ENCODE measurements at places on chromosomes 4 and X.

- no peak for DNase-seq
Observed at GRCh38 chrX:103417370-103417769, 41.0 kb downstream of the BEX3 start.

- no peak for DNase-seq
Observed at GRCh38 chr4:168565130-168565529, 68.3 kb downstream of the PALLD start.

DNA sequence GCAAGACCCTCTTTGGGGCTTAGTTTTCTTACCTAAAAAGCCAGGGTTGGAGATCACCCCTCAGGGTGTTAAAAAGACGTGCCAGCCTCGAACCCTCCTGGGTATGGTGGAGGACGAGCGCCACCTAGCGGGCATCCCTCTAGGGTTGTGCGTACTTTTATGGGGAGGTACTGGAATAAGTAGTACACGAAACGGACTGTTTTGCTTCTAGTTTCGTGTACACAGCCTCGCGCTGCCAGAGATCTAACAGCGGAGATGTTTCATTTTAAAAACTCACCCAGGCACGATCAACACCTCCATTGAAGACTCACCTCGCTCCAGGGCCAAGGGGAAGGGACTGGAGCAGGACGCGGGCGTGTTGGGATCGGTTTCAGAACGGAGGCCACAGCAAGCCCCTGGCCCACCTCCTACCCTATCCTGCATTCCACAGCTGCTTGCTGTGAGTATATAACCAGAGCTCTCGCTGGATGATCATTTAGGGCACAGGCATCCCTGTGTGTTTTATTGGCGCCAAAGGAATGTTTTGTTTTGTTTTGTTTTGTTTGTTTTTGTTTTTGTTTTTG is 4.8 kb upstream of the NKX3-2 start:
- DNase-seq, result peak; percentile 91

DNA sequence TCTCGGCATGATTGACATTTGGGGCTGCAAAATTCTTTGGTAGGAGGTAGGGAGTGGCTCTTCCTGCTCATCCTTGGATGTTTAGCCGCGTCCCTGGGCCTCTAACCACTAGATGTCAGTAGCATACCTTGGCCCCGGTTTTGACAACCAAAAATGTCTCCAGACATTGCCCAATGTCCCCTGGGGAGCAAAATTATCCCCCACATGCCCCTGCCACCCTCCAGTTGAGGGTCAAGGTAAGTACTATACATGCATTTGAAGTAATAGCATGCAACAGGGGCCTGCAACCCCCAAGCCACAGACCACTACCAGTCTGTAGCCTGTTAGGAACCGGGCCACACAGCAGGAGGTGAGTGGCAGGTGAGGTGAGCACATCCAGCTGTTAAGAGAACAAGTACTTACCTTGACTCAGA is 17.6 kb upstream of the KIAA1210 start:
- peak; percentile 31 for DNase-seq

- no peak for DNase-seq
Observed at GRCh38 chr4:113263274-113263673, 213.8 kb downstream of the ANK2 start.

GRCh38 chrX:15903186-15903681 is 48.6 kb upstream of the AP1S2 start:
- peak; percentile 11 for DNase-seq

DNA sequence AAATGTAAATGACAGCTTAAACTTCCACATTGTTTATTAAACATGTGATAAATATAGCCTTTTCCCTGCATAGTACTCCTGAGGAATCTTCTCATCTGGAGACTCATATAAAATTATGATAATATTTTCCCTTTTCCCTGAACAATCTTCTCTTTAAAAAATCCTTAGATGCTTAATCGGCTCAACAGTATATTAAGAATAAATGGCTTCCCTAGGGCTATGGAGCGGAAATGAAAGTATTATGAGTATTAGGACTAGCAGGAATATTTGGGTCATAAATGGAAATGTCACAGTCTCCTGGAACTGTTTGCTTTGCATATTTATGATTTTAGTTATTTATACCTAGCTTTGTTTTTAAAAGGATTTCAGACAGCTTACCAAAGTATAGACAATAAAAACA is 200.7 kb upstream of the PDE5A start:
- DNase-seq, result no peak

DNA sequence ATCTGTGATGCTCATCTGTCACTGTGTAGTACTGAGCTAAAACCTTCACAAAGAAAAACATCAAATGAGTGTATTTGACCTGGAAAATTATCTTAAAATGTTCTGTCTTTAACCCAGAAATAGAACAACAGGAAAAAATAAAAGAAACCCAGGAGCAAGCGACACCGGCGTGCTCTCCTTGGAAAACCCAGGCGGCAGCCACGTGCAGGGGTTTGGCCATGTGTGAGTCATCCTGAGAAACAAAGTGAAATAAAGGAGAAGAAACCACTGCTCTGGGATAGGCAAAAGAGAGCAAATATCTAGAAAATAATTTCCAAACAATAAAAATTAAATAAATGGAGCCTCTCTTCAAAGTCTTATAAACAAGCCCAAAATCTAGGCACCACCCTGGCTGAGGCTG is 20.0 kb upstream of the TMEM128 start:
- no peak for DNase-seq

GRCh38 chr4:113919611-113920010 is 59.8 kb downstream of the ARSJ start:
- no peak for DNase-seq

DNA sequence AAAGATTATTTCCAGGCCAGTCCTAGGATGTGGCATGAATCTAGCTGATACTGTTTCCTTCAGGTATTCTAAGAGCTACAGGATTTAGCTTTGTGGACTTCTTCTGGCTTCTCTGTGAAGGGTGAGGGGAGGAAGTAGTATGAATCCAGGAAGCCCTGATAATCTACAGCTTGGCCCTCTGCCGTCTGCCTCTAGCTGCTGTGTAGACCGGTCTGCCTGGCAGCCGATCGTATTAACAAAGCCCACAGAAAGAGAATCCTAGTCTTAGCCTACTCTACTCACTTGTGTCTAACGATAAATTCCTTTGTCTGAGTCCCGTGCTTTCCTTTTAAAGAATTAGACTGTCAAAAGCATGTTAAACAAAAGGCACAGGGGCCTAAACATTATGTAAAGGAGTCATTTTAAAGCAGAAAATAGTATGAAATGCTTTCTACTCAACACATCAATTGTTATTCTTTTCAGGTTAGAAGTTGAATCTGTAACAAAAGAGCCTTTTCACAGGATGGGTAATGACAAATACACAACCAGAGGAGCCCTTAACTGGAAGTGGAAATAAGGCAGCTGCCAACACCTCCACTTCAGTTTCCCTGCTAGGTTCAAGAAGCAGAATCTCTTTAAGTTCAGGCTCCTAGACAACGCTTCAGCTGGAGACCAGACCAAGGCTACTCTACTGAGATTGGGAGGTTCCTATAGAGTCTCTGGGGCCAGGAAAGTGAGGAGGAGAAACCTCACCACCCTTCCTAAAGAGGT is 48.9 kb upstream of the UCP1 start:
- DNase-seq, result no peak

DNA sequence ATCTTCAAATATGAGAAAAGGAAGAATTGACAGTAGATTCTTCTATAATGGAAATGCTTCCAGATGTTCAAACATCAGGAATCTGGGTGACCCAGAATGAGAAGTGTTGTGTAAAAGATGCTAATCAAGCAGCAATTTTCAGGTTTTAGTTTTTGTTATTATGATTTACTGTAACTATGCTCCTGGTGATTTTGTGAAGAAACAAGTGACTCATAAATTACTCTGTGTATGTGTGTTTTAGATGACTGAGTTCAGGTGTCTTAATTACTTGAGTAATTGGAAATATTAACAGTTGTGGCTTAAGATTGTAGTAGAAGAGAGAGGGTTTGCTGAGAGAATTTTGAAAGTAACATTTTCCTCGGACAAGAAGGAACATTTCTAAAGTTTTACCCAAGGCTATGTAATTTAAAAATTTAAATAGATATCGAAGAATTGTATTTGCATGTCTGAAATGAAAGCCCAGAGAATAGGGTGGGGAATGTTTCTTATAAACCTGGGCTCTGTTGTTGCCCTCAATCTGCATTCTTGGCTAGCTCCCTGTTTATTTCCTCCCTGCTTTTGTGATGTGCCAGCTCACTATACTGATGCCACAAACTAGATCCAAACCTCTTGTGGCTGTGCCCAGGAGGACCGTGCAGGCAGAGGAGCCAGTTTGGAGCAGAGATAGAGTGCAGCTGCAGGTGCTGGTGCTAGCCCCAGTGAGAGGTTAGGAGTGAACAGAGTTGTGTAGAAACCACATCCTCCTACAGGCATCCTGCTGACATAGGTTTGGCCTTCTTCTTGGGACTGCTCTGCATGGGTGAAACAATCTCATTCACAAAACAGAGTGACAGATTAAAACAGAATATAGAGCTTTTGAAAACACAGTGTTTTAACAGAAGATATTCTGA is 25.4 kb upstream of the TNIP3 start:
- no peak for DNase-seq

DNA sequence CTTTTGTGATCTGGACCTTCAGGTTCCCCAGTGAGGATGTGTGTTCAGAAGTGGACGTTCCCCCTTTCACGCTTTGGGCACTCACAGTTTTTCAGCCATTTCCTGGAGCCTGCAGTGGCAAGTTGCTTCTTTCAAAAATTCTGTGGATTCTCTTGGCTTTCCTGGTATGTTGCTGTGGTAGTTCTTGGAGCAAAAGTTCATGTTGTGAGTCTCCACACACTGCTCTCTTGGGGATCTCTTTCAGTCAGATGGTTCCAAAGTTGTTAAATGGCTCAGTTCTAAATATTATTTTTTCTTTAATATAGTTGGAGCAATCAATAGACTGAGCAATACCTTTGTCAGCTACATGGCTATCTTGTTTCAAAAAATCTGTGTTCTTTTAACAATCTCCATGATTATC is 28.5 kb upstream of the BANK1 start:
- DNase-seq, result no peak

GRCh38 chr4:10063544-10064300 is 42.4 kb upstream of the SLC2A9 start:
- peak; percentile 25 for DNase-seq

GRCh38 chr4:75654905-75655304 is 18.3 kb downstream of the G3BP2 start:
- no peak for DNase-seq

DNA sequence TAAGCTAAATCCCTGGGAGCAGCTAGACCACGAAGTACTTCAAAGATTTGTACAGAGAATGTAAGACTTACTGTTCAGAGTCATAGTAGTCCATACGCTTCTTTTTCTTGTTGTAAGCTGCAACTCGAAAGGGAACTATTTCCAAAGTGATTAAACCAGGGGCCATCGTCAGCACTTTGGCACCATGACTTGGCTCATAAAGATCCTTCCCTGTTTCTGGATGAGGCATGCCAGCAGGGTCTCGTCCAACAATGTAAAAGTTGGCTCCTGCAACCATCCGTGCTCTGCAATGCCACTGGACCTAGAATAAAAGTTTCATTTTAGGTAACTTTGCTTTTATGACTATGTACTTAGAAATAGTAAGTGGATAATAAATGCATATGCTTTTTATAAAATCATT is 88.5 kb downstream of the PAPSS1 start:
- no peak for DNase-seq

- DNase-seq, result peak; percentile 8
Observed at GRCh38 chrX:120791013-120791643, 84.5 kb downstream of the CT47B1 start.

- no peak for DNase-seq
Observed at GRCh38 chr4:120354381-120354780, 287.7 kb upstream of the MAD2L1 start.

- no peak for DNase-seq
Observed at GRCh38 chr4:53116954-53117353, 248.9 kb downstream of the SCFD2 start.

DNA sequence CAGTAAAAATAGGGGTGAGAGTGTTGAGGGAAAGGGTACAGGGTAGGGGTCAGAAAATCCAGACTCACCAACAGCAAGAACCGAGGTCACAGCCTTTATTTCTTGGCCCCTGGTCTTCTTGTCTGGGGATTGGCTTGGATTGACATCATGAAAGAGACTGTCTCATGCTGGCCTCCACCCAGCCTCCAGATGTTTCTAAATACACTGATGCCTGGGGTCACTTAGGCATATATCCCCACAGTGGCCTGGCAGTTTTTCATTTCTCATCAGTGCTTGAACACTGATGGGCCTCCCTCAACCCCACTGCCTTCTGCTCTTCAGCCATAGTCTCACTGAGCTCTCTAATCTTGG is 173.9 kb downstream of the RTL9 start:
- no peak for DNase-seq

- DNase-seq, result peak; percentile 24
Observed at GRCh38 chr4:25346913-25347312, 30.1 kb upstream of the ANAPC4 start.

- DNase-seq, result no peak
Observed at GRCh38 chrX:31265383-31265782, 193.5 kb upstream of the FTHL17 start.

DNA sequence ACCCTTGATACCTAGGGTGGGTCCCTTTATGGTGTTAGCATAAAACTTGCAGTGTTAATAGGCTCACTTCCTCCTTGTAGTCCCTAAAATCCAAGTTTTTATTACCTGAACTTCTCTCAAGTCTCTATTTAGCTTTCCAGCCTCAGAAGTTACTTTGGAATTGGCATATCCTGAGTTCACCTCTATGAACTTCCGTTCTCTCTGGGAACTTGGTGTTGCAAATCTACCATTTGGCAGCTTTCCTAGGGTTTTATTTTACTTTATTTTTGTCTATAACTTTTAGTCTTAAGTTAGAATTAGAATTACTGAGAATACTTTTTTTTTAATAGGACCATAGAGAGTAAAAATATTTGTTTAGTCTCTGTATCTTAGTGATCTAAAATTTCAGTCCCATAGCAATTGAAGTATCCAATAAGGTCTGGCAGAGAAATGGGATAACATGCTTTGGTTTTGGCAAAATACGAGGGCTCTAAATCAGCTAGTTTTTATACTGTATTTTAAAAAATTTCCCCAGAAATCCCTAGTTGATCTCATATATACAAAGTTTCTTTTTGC is 30.3 kb upstream of the NAF1 start:
- no peak for DNase-seq

DNA sequence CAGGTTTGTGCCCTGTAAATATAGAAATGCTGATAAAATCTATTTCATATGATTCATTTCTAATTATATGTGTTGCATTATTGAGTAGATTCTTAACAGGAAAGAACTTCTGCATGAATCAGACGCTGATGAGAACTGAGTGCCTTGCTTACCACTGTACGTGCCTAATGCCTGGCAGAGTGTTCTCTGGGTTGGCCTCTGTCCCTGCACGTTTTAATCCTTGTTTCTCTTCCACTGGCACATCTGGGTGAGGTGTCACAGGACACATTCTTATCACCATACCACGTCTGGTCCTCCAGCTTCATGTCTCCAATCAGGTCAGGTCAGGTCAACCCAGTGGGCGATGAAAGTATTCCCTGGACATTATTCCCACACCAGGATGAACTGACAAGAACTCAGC is 53.6 kb downstream of the KLF3 start:
- no peak for DNase-seq

- DNase-seq, result no peak
Observed at GRCh38 chr4:134145369-134145768, 56.2 kb downstream of the PABPC4L start.

DNA sequence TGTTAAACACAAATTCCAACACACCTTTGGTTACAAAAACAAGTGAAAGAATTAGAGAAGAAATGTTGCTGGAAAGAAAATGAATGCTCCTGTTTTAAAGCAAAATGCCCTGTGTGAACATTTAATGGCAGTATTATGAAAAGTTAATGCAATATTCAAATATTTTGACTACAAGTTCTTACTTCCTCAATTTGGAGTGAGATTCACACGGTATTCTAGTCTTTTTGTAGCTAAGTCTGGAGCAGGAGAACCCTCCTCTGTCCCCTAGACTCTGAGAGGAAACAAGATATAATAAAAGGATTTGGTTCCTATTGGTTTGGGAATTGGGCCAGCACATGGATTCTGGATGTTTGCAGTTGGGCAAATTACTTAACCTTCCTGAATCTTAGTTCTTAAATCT is 12.7 kb downstream of the MAD2L1 start:
- peak; percentile 22 for DNase-seq
